ENCODE measurements at places on chromosomes 12 and 14.

DNA sequence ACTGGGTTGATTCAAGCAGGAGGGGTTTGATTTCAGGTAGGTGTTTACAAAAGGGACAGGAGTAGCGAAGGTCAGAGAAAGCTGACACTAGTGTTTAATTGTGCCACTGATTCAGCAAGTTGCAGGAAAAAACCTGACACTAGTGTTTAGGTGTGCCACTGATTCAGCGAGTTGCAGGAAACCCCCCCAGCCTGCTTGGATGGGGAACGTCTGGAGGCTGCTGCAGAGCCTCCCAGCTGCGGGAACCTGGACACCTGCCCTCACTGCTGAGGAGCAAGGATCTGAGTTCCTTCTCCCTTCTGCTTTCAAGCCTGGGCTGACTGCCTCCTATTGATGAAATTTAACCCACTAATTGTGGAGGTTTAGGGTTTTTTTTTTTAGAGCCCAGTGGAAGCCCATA, 84.2 kb downstream of the AVPR1A start:
- DNase-seq = no peak

- no peak for DNase-seq
These were observed 68.6 kb downstream of the RESF1 start for GRCh38 chr12:32027684-32028365.

GRCh38 chr12:44873898-44874297, 2.2 kb downstream of the NELL2 start:
- DNase-seq = no peak

DNA sequence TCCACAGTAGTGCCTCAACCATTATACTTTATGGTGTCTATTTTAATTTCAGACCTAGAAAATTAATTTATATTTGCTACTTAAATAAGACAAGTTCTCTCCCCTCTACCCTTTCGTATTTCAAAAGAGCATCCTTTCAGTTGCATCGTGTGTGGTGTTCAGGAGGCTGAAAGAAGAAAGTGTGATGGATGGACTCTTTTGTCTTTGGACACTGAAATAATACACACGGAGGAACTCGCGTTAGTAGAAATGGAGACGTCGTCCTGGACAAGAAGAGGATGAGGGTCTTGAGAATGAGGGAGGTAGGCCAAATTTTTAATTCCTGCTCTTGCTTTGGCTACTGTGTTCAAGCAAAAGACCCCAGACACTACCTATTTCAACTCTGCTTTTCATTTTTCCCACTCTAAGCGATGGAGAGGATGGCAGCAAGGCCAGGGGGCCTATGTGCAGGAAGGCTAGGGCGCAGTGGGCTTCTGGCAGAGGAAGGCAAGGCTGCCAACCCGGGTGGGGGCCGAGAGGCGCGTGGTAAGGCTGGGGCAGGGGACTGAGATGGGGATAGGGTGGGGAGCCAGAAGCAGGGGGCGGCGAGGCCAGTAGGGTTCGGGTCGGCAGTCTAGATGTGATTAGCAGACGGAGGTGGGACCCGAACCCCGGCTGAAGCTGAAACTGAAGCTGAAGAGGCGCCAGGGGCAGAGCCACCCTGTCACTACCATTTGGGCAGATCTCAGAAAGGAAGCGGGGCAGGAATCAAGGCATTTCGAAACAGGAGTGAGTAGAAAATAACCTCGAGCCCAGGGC, 722 bp downstream of the TMED8 start:
- DNase-seq = no peak

DNA sequence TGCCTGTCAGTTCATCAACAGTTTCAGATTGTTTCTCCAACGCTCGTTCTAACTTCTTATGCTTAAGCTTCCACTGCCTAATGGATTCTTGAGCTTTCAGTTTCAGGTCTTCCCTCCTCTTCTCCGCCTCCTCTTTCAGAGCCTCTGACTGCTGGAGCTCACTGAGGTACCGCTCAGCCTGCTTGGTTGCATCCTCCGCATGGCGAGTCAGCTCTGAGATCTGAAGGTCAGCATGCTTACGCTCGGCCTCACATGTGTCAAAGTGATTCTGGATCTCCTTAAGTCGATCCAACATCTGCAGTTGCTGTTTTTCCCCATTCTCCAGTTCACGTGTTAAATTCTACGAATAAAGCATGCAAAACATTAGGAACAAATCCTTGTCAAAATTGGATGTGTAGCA, 148.8 kb downstream of the CEP128 start:
- no peak for DNase-seq

GRCh38 chr14:38994731-38995130, 108.3 kb downstream of the SEC23A start:
- DNase-seq = no peak

DNA sequence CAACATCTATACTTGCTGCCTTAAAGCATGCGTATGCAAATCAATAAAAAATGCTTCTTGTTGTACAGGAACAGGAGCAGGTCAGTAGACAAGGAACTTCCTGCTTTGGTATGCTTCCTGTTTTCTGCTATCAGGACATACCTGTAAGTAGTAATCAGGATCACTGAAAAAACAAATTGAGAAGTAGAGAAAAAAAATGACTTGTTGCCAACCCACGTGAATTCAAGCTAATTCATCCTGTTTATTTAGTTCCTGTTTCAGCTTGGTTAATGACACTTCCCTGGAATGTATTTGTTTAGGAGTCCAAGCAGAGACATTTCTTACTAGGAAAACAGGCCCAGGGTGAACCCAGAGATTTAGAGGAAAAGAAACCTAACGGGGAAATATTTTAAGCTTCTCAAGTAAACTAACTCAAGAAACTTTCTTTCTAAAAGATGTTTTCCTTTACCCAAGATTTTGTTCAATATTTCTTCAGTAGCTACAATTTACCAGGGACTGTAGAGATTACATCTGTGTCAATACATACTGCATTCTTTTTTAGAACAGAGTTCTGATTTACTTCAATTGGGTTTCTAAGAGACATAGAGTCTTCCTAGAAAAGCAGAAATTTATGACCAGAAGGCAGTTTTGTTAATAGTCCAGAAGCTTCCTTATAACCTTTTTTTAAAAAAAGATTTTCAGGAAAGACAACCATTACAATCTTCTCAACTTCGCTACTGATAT, 124.2 kb downstream of the PAWR start:
- DNase-seq = no peak

- DNase-seq = no peak
These were observed at the start of gene GPR135 for GRCh38 chr14:59465316-59466135. Gene GPR135 (minus strand): TSS chr14:59465380. CDS start chr14:59465226, 154 bp downstream.

GRCh38 chr14:90608281-90608680, 207.9 kb downstream of the TTC7B start:
- DNase-seq = no peak

- no peak for DNase-seq
These were observed 103.8 kb downstream of the DAD1 start for GRCh38 chr14:22485178-22485577.

GRCh38 chr12:72888693-72889092, 616.5 kb downstream of the TRHDE start:
- DNase-seq = no peak

GRCh38 chr14:73665130-73665529, 20.3 kb downstream of the DNAL1 start:
- no peak for DNase-seq

DNA sequence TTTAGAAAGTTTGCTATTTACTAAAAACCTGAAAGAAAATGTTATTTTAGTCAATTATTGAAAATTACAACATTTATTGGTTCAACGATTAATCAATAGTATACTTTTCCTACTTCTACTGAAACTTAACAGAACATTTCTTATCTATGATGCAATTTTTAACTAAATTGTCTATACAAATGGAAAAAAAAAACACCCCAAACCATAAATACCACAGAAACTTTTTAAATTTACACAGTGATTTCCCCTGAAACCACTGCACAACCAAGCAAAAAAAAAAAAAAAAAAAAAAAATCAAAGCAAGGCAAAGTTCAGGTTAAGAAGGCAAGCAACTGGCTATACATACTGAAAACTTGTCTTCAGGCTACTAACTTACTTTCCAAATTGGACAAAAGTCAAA, 71.9 kb upstream of the POC1B start:
- DNase-seq = no peak

DNA sequence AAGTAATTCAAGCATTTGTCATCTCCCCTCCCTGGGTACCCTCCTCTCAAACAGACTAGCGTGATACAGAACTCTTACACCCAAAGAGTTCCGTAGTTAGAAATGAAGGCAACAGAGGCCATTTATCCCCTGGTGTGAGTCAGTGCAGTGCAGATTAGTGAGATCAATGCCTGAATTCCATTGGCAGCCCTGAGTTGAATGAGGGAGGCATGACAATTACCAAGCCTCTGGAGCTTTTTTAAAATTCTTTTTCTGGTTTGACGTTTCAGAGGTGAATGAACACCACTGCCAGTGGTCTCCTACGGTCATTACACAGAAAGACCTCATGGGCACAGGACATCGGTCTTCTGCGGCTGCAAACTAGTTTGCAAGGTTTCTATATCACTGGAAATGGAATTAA, 94.4 kb downstream of the PRIMA1 start:
- DNase-seq = no peak

DNA sequence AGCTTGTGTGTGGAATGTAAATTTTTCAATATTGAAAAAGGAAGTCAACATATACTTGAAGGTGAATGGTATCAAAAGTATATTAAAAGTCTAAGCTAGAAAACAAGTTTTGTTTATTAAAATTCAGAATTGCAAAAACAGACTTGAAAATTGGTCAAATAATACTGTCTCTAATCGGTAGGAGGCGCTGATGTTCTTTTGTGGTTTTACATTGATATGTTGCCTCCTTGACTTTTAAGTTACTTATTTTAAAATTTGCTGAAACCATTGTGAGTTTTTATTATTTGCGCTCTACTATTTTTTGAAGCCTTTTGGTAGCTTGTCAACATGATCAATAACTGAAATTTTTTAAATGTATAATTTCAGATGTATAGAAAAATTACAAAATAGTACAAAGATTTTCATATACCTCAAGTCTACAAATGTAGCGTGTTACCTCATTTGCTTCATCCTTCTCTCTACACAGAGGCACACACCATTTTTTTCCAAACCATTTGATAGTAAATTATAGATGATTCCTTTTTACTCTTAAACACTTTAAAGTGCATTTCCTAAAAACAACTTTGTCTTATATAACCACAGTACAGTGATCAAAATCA, 6.9 kb downstream of the RTRAF start:
- DNase-seq = no peak

DNA sequence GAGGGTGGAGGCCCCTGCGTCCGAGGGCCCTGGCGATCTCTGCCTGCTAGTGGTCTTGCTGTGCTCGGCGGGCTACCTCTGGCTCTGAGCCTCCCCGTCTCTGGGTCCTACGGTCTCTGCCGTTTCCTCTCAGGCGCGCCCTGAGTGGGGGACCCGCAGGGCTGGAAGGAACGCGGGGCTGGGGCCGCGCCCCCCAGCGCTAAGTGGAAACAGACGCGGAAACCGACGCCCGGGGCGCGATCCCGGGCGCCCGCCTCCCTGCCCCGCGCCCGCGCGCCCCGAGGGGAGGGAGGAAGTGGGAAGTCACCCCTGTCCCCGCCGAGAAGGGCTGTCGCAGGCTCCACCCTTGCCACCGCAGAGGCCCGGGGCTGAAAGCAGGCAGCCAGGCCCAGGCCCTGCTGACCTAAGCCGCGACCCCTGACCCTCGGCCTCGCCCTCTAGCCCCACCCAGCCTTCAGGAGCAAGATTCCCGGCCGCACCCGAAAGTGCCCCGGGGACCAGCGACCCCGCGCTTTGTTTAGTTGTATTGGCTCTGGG, 831 bp downstream of the CRIP1 start:
- no peak for DNase-seq

- no peak for DNase-seq
These were observed 601.5 kb downstream of the KCNH5 start for GRCh38 chr14:62443796-62444195.

DNA sequence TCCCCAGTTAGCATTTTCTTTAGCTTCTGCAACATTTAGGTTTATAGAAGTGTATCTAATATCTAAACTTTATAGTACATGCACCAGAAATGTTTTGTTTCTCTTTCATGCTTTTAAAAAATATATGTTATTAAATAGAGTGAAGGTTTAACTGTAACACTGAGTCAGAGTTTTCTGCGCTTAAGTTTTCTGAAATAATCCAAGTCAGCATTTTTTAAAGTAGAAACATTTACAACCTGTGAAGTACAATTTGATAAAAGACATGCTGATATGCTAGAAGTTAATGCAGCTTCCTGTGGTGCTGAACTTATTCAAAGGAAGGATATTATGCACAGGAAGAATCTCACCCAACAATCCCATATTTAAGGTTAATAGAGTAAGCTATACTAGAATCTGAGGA, 1096.8 kb downstream of the LRFN5 start:
- DNase-seq = no peak

GRCh38 chr12:64968989-64969819, 144.8 kb downstream of the TBC1D30 start:
- DNase-seq = no peak

- no peak for DNase-seq
These were observed 12.8 kb downstream of the VCPKMT start for GRCh38 chr14:50103558-50103957.

GRCh38 chr14:21917699-21918436, 244.2 kb upstream of the OR4E1 start:
- peak; percentile 15 for DNase-seq

DNA sequence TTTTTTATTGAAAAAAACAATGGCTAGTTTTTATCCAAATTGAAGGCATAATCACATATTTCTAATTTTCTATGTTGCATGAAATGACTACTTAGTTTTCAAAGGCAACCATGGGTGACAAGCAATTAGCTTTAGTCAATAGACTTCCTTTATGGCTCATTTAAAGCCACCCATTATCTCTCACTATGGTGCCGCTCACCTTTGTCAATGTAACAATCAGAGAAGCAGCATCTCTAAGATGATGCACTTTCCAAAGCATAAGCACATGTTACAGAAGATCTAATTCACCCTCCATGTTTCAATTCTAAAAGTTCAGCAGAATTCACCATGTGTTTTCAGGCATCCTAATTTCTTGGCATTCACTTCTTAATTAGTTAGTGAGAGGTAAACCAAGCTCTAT, 166.6 kb upstream of the RPL10L start:
- DNase-seq = no peak

DNA sequence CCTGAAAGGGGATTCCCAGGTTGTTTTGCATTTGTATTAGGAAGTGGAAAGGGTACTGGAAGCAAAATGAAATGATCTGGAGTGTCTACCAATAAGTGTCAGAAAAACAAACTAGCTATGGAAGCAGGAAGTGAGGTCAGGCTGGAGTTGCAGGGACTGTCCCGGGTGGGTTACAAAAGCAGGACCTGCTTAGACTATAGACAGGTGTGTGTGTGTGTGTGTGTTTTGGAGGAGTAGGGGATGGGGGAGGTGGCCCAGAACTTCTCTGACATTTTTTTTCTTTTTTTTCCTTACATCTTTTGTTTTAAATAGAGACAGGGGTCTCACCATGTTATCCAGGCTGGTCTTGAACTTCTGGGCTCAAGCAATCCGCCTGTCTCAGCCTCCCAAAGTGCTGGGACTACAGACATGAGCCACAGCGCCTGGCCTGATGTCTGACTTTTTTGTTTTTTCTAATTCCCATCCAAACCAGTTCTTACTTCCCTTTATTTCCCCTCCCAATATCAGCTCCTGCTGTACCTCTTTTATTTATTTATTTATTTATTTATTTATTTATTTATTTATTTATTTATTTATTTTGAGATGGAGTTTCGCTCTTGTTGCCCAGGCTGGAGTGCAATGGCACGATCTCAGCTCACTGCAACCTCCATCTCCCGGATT, 512 bp upstream of the RND1 start:
- no peak for DNase-seq

Measured in stimulated activated CD8-positive, alpha-beta memory T cell treated with anti-CD3 and anti-CD28 coated beads, Interleukin-4, amount 100 ng/mL, for 4 hours (primary cell).